ENCODE measurements at places on chromosomes 2 and 18.

- no peak for DNase-seq
These were observed 137.0 kb downstream of the BCL11A start for GRCh38 chr2:60416221-60417008.

DNA sequence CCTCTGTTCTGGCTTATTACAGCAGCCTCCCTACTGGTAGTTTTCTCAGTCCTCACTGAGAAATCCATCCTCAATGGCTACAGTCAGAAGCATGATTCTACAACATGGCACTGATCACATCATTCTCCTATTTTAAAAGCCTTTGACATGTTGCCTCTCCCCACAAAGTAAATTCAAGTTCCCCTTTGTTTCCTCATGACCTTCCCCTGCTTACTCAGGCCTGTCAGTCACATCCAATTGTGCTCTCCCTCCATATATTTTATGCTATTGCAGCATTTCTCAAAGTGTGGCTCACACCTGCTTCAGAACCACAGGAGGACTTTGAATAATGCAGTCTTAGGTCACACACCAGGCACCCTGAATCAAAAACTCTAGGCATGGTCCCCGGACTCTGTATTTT is 124.6 kb downstream of the SPOPL start:
- no peak for DNase-seq

GRCh38 chr2:73415906-73416305 is 30.3 kb downstream of the ALMS1 start:
- no peak for DNase-seq

DNA sequence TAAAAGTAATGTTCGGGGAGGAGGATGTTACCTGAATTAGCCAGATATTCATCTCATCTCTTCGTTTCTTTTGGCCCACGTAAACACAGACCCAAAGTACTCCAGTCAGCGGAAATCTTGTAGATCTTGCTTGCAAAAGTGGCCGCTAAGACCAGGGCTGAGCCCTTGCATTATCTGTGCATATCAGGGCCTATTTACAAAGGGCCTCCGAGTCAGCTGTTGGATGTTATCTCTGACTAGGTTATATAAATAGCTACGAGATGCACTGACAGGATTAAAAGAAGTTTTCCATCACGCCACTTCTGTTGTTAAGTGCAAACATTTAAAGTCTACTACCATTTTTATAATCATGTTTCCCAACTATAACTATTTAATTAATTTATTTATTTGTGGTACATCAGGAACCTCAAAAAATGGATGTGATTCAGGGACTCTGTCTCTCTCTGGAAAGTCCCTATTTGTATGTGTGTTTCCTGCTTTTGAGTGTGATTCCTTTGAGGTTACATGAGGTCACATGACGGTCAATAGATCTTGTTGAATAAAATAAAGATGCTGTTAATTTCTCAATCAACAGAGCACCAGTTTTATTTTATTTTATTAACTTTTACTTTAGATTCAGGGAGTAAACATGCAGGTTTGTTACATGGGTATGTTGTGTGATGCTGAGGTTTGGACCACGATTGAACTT is 46.8 kb upstream of the MBOAT2 start:
- DNase-seq = no peak

DNA sequence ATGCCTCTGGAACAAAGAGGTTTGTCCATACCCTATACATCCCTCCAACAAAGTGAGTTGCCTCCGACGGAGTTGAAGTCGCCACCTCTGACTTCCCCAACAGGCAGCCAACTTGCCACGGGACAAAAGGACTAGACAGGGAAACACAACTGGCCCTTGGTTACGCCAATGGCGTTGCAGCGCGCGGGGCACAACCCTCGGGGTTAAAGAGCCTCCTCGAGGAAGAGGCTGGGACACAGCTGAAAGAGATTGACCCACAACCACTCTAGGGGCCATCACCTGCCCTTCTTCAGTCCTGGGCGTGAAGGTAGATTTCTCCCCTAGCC is 545 bp downstream of the GTF3C2 start:
- DNase-seq = no peak

DNA sequence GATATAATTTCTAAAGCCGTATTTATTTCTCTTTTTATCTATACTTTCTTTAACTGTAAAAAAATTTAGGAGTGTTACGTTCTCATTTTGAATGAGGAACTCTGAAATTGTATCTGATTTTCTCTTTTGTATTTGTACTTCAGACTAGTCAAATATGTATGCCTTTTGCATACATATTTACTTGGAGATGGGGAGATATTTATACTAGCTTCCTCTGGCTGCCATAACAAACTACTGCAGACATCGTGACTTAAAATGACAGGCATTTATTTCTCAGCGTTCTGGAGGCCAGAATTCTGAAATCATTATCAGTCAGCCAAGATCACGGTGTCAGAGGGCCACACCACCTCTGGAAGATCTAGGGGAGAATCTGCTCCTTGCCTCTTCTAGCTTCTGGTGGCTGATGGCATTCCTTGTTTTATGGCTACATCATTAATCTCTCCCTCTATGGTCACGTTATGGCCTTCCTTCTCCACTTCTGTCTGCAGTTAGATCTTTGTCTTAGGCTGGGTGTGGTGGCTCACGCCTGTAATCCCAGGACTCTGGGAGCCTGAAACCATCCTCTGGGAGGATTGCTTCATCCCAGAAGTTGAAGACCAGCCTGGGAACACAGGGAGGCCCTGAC is 8.2 kb downstream of the LCLAT1 start:
- DNase-seq = no peak

DNA sequence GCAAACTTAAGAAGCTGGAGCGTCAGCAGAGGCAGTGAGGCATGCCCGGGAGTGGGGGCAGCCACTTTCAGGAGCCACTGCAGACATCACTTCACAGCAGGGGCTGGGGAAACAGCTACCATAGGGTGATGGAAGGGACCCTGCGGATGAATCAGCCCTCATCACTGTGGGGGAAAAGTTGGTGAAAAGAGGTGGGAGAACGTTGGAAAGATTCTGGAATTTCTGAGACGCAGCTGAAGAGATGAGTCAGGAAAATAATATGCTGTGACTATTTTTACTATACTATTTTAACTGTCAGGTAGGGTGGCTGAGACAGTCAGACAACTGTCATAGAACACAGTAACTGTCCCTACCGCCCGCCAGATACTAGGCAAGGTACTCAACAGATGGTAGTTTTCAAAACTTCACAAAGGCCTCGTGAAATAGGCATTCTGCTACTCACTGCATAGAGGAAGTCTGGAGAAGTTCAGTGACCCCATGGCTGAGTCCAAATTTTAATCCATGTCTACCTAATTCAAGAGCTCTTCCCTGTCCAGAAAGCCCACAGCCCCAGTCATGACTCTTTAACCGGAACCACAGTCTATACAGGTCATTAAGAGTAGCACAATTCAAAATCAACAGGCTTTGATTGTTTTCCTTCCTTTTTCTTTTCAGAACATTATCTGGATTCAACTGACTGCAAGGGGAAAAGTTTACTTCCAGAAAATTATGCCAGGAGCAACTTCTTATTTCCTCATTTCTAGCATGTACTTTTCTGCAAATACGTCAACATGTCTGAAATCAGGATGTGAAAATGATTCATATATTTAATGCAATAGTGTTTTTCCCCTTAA is 39.3 kb upstream of the EPB41L3 start:
- no peak for DNase-seq

DNA sequence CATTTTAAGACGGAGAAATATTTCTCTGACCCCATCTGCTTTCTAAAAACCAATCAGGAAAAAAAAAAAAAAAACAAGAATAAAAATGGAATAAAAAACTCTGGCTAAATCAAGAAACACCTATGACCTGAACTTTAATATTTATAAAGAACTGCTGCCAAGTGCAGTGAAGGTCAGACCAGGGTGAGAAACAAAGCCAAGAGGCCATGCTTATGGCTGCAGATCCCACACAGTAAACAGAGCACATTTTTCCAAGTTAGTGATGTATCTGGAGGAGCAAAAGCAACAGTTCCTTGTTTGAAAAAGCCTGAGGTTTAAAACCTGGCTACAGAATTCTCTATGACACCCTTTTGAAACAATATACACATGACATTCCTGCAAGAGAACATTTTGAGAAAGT is 242.3 kb downstream of the SRBD1 start:
- DNase-seq = no peak

DNA sequence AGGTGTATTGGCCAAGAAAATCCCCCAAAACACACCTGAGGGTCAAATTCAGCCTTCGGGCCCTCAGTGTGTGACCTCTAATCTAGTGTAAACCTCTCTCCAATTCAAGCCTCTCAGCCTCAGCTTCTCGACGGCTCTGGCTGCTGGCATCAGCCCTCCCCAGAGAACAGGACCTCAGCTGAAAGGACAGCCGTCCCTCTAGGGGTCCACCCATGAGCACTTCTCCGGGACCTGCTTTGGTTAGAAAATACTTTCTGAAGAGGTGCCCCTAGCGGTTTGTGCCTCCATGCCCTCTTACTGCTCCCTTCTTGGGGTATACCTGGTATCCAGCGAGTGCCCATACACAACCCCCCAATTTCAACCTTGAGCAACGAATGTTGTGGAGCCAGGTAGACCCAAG is 48.8 kb downstream of the INHBB start:
- DNase-seq = no peak

- no peak for DNase-seq
These were observed 1.7 kb upstream of the CLUL1 start for GRCh38 chr18:595068-595467.

GRCh38 chr2:48145845-48146452 is 239.7 kb upstream of the FBXO11 start:
- DNase-seq = no peak

DNA sequence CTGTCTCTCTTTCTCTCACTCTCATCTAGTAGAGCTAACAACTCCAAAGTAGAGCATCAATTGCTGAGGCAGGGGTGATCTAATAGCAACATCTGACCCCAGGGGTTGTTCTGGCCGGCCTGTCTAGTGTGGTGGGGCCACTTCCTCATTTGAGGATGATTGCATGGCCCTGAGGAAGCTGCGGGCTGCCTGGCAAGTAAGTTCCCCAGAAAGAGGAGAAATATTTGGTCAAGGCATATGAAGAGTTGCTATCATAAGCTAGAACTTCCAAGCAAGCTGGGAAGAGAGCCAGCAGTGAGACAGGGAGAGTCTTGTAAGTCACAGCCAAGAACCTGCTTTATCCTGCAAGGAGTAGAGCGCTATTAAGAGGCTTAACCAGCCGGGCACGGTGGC is 50.8 kb upstream of the TMEM87B start:
- DNase-seq = no peak

DNA sequence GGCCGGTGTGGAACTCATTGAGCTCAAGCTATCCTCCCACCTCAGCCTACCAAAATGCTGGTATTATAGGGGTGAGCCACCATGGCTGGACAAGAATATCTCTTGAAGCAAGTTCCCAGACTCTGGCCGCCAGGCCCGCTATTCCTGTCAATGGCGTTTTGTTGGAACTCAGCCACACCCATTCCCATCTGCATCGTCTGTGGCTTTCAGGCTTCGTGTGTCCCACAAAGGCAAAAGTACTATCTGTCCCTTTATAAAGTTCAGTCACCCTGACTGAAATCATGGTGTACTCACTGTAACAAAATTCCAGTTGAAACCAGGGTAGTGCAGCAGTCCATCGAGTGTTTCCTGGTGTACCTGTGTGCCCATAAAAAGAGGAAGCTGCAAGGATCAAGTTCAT is 96.7 kb downstream of the SH3BP4 start:
- DNase-seq = no peak

DNA sequence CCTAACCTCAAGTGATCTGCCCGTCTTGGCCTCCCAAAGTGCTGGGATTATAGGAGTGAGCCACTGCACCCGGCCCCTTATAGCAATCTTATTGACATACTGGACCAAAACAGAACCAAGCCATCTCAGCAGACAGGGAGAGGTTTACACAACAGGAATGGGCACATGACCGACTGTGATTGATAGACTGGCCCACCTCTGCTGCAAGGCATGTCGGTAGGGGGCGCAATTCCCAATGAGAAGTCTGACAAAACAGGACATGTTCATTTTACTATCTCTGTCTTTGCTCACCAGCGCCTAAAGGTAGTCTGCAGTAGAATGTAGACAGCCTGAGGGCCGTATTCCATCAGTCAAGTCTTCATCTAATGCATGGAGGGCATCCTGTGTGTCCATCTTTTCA is 2.0 kb downstream of the LYPD6B start:
- no peak for DNase-seq

DNA sequence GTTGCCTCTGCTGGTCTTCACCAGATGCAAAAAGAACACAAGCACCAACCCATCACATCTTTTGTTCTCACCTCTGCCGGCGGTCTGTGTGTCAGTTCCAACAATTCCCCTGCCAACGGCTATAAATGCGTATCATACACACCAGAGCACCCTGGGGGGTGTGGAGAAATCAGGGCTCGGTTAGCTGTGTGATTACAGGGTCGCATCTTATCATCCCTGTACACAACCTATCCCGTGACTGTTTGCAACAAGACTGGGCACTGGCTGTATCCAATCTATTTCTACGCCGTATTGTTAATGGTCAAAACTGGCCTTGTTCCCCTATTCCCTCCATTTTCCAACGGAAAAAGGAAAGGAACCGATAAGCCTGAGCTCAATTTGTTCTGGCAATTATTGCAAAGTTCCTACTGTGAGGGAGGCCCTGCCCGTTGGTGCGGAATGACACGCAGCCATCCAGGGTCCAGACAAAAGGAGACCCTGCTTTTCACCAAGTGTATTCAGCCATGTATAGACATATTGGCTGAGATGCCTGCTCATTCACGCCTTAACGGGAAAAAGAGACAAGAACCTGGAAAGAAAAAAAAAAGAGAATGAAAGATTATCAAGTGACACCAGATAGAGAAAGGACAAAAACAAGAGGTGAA is 136.9 kb downstream of the CDH20 start:
- DNase-seq = no peak

DNA sequence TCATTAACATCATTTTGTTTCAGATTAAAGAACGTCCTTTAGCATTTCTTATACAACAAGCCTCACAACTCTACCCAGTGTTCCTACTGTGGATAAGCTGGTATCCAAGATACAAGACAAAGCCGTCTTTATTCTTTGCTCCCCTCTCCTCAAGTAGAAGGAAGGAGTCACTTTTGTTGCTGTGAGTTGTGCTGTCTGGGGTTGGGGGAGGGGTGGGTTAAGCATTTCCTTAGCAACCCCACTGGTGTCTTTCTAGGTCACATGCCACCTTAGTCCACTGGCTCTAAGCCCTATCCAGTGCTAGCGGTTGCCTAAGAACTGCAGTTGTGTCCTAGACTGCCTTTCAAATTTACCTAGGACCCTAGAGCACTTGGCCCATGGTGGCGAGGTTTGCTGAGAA is 155.6 kb upstream of the PIEZO2 start:
- DNase-seq = no peak

GRCh38 chr18:60200558-60200957 is 172.0 kb downstream of the MC4R start:
- DNase-seq = no peak

DNA sequence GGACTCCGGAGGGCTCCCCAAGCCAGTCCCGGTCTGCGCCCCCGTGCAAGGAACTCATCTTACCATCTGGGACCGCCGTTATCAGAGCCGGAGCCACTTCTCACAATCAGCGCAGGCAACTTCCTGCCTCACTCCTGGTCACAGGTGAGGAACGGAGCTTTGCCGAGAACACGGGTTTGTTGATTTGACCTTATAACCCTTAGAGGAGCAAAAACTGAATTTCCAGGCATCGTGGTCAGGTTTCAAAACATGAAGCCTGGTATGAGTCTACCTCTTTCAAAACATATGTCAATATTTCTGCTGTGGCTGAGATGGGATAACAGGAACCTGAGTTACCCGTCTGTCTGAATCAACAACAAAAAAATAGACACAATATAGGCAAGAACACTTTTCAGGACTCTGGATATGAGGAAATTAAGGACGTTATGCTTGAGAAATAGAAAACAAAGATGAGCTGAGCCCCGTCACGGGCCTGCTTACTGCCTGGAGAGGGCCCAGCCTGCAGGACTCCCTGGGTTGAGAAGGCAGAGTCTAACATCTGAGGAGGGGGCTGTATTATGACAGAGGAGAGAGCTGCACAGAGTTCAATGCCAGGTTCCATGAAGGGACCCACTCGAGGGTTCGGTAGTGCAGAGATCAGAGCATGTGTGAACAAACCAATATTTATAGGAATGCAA is 148.7 kb downstream of the NDUFA10 start:
- no peak for DNase-seq

Data from nucleus accumbens (tissue), 56 donors.